Natural killer cell treated with Interleukin-12 subunit alpha and Interleukin-12 subunit beta and Interleukin-15 and Interleukin-18, amount 100 ng/mL, for 72 hours (primary cell): ENCODE measurements at places on chromosomes 2 and 18. TPM values are rescaled to one million over a fixed set of nuclear protein-coding genes. Genes with fewer than 3 reads are reported as not detected.

- no peak for DNase-seq
Measured at GRCh38 chr2:62307469-62308389, 111.8 kb downstream of the B3GNT2 start.

The RAD51AP2 gene
- total RNA-seq: not detected

DNA sequence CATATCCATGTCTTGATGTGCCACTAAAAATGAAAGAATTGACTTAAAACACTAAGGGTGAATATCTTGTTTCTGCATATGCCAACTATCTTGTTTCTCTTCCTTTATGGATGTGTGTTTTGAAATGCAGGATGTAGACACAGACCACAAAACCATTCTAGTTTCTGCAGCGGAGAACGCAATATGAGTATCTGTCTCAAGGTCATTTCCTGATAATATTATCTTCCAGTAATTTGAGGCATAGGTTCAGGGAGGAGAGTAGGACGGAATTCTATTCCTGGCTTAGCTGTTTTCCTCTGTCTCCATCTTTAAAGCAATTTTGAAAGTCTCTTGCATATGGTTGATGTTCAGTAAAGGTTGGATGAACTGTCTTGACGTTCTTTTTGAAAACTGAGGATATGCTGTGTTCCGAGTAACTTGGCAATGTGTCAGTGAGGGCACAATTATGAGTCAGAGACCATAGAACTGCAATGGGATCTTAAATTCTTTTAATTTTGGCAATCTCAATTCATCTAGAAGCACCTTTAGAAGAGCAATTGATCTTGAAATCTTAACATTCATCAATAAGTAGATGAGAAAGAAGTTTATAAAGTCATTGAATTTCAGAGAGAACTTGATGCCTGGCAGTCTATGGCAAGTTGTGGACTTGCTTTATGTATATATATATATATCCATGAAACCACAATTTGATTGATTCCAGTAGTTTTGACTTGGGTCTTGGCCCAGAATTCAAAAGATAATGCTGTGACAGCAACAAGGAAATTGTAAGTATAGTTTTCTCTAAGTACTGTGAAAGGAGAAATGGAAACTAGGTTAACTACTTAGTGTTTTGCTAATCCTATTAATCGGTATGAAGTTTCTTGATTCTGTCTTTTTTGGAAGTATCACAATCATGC is 24.8 kb downstream of the RAB27B start:
- DNase-seq: no peak

The SRD5A2 gene
- not detected for total RNA-seq

DNA sequence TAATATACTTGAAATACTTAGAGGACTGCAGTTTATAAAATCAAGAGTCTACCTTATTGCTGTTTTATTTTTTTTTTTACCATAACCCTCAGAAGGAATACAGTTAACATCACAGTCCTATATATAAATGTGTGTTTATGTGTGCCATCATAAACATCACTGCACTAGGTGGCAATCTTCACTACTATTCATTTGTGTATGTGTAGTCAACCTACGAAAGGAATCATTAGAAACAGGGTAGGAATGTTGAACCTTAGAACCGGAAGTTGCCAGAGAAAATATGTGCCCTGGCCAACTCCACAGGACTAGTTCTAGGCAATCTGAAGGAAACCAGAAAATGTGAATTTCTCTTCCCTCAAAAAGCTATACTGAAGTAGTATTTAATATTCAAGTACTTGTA is 3.4 kb downstream of the GEN1 start:
- DNase-seq: no peak

The TUBA4B gene
- not detected for total RNA-seq

DNA sequence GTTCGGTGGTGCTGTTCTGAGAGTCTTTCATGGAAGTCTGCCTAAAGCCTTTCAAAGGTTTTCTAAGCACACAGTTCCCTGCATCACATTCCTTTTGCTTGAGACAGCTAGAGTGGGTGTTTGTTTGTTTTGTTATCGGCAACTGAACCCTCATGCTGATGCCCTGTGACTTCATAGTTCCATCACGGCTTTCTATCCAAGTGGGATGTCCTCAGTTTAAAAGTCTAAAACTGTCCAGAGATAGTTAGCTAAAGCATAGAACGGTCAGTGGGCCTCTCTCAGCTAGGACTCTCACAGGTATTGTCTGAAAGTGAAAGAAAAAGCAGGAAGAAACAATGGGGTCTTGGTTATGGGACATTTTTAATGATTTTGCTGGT is 337.3 kb downstream of the OSR1 start:
- no peak for DNase-seq

- DNase-seq: no peak
Measured at GRCh38 chr2:65350651-65351056, 81.7 kb downstream of the SPRED2 start.

The SLC25A12 gene
- total RNA-seq: 33.2 TPM

The LBX2 gene
- total RNA-seq: 1.3 TPM

DNA sequence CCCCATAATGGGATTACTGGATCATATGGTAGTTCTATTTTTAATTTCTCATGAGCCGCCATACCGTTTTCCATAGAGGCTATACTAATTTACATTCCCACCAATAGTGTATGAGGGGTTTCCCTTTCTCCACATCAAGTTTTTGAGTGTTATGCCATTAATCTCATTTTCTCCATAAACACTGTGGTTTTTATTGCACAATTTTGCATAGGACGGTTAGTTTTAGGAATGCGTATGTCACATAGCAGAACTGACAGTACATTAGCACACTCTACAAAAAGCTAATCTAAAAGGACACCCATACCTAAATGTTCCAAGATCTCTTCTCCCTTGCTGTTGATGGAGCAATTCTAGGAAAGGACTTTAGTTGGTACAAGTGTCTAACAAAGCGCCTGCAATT is 32.5 kb downstream of the DARS1 start:
- DNase-seq: no peak
